ENCODE measurements at places on chromosomes 13 and 19.
A peak's percentile ranks its signal among the peaks of the same experiment; 100 is the strongest.

GRCh38 chr13:98665638-98665995, 86.9 kb downstream of the SLC15A1 start:
- no peak for DNase-seq

- no peak for DNase-seq
Measured at GRCh38 chr19:13169769-13170168, 19.6 kb downstream of the IER2 start.

DNA sequence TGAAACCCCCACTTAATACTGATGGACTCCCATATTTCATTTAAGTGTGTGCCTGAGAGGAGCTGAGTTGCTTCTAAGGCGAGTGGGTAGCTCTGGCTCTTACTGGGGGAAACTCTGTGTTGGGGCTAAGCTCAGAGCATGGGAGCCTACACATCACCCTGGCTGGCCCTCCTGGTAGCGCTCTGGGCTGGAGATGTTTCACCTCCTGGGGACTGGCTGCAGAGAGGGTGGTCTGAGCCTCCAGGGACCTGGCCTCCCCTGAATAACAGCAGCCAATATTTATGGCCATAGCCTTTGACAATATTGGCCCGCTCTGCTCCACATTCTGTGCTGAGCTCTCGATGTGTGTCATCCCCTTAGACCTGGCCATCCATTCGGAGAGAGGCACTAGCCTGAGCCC, 316.5 kb downstream of the ZNF536 start:
- DNase-seq = no peak

DNA sequence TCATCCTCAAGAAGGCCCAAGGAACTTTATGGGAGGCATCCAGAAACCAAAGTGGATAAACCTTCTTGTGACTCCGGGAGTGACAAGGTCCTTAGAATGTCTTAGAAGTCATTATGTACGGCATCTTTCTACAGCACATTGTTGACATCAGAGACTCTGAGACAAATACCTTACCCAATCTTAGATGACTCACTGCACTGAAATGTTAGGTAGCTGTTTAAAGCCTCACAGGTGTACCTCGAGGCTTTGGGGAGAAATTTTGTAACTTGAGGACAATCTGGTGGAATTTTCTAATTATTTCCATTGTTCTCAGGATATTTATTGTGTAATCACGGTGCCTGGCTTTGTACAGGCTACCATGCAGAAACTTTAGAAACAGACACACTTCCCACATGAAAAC, 14.8 kb upstream of the LGALS13 start:
- no peak for DNase-seq

DNA sequence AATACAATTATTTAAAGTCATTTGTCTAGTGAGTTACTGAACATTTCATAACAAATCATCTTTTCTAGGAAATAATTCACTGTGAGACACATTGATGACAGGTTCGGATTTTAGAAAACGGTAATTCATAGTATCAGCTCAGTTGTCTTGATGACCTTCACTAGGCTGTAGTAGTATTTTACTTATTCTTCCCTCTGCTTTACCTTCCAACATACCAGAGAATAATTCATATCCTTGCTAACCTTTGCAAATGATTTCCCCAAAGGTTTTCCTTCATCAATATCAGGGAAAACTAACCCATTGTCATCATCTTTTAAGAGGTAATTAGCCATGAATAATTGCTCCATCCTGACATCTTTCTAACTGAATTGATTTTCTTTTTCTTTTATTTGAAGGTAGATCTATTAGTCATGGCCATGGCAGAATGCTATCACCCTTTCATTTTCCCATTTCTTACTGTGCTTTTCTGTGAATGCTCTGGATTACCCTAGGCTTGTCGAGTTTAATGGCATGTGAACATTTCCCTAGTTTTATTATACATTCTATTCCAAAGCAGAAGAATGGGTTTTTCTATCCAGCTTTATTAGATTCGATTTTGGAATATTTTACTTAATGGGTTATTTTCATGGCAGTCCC, 299.2 kb downstream of the OLFM4 start:
- no peak for DNase-seq

- DNase-seq = no peak
Measured at GRCh38 chr19:3359015-3359918, 7.1 kb upstream of the NFIC start.

GRCh38 chr13:102380012-102380411, 21.8 kb downstream of the FGF14 start:
- DNase-seq = no peak

- DNase-seq = peak; percentile 54
Measured at GRCh38 chr13:113651511-113652403, 6.2 kb downstream of the ATP4B start.

DNA sequence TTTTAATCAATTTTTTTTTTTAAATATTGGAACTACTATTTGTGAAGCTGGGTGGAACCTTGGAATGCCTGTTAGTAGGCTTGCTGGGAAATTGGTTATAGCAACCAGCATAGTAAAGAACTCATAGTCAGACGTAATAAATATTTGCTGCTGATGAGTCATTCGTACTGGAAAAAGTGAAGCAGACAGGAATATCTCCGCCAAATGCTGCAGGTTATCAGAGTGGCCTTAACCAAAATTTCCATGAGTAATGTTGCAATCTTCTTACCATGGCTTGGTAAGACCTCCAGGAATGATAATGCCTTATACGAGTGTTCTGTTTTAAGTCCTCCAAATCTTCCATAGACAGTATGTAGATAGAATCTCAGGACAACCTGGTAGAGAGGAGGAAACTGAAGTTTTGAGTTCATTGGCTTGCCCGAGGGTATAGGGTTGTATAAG, 34.2 kb downstream of the MBNL2 start:
- no peak for DNase-seq

- no peak for DNase-seq
Measured at GRCh38 chr13:84917252-84917878, 881.9 kb downstream of the SLITRK6 start.

GRCh38 chr13:20170921-20171320, 10.1 kb upstream of the GJA3 start:
- no peak for DNase-seq

DNA sequence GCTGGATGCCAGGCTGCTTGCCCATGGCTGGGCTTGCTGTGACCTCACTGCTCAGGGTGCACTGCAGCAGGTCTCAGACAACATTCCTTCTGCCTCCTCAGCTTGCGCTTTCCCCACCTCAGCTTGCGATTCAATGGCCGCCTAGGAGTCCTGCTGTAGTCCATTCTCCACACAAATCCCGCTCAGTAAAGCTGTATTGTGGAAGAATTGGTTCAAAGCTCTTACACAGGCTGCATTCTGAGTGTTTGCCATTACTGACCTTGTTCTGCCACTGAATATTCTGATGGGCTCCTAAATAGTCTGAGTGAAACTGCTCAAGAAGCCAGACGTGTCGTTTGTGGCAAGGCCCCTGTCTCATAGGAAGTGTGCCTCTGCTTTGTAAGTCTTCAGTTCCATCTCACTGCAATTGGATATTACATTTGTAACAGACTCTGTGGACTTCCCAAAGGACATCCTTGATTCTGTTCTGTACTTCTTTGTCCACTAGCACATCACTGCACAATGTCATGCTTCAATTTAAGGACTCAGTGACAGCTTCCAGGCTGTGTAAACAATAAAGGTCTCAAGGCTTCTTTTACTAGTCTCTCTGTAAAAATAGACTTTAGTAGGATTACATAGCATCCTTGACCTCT, 49.8 kb downstream of the KATNAL1 start:
- DNase-seq = no peak

GRCh38 chr13:55583953-55584593, 1556.6 kb upstream of the PRR20A start:
- no peak for DNase-seq

DNA sequence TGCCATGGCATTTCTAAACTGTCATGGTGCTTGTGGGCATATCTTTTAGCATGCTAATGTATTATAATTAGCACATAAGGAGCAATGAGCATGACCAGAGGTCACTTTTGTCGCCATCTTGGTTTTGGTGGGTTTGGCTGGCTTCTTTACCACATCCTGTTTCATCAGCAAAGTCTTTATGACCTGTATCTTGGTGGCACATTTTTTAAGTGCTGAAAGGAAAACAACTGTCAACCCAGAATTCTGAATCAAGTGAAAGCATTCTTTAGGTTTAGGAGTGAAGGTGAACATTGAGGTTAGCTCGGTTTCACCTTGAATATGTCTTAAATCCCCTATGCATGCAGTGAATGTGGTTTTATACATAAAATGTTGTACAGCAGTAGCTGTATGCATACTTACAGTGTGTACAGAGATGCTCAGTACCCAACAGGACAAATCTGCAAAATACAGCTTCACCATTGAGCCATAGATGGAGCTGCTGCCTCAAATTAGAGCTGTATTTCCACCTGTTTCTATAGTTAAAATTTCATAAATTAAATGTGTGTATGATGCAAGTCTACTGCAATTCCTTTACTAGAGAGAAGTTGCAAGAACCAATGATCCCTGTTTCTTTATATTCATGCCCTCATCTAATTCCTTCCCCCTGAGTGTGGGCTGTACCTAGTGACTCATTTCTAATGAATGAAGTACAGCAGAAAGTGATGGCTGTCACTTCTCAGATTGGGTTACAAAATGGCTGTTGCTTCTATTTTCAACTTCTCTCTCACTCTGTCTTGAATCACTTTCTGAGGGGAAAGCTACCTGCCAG, 25.2 kb upstream of the IGSF23 start:
- no peak for DNase-seq

All from cardiac septum (tissue), 1 donor.